WTC11 (cell line): ENCODE measurements at places on chromosomes 11 and 22. TPM values are rescaled to one million over a fixed set of nuclear protein-coding genes. Genes with fewer than 3 reads are reported as not detected.

DNA sequence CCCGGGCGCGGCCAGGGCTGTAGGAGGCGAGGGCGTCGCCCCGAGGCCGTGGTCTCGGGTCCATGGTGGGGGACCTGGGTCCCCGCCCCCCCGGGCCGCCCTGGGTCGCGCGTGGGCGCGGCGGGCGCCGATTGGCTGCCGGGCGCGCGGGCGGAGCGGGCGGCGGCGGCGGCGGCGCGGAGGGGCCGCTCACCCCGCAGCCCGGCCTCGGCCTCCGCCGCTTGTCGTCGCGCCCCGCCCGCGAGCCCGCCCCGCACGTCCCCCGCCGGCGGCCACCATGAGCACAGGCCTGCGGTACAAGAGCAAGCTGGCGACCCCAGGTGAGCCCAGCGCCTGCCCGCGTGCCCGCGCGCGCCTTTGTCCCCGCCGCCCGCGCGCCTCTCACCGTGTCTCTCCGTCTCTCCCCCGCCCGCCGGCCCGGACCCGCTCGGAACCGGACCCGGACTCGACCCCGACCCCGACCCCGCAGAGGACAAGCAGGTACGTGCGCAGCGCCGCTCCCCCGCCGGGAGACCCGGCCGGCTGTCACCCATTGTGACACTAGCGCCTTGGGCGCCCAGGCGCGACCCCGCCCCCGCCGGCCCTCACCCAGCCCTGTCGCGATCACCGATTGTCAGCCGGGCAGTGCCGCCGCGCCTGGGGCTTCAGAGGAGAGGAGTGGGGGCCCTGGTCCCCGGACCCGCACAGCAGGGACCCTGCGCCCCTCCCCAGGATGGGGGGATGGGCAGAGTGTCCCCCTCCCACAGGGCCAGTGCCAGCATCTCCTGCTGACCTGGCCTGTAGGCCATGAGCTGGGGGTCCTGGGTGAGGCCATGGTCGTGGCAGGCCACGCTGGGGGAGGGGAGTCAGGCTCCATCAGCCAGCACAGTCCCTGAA, at the start of gene SEPTIN5:
SEPTIN5 (plus strand) TSS at position 192 of the 876 bp plus-strand sequence; CDS start at position 278, 86 bp downstream.
- no peak for DNase-seq
- no peaks in the 10 kb centered on the region for H3K36me3 ChIP-seq
- H3K4me1 ChIP-seq: peaks cover 15% of the 10 kb centered on the region
- H3K4me3 ChIP-seq: peak within 1 kb of the TSS; percentile 68
- no peak within 1 kb of the TSS for H3K27ac ChIP-seq
- H3K27me3 ChIP-seq: peaks cover 54% of the 10 kb centered on the region

Gene DEFB131B
- not detected in 3 replicates for total RNA-seq

- H3K4me3 ChIP-seq: 0 out of 2 replicates have a peak overlapping the region, but pooled peaks have one; percentile 13
- H3K27ac ChIP-seq: no peak overlapping the region
- H3K4me1 ChIP-seq: peaks cover 9% of the 10 kb centered on the region
- DNase-seq: no peak
- H3K36me3 ChIP-seq: no peaks in the 10 kb centered on the region
- peaks cover 94% of the 10 kb centered on the region for H3K27me3 ChIP-seq
Measured at GRCh38 chr11:64062185-64063039, 26.7 kb downstream of the FLRT1 start.

DNA sequence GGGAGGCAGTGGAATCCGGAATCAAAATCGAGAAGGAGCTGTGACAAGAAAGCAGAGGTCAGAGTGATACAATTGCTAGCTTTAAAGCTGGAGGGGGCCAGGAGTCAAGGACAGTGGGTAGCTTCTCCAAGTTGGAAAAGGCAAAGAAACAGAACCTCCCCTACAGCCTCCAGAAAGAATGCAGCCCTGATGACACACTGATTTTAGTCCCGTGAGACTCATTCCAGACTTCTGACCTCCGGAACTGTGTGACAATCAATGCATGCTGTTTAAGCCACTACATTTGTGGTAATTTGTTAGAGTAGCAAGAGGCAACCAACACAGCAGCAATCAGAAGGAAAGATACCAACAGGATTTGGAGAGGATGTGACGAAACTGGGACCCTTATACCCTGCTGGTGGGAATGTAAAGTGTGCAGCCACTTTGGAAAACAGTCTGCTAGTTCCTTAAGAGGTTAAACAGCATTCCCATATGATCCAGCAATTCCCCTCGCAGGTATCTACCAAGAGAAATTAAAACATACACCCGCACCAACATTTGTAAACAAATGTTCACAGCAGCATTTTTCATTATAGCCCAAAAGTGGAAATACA, 66.7 kb downstream of the DSCAML1 start:
- no peak overlapping the region for H3K27ac ChIP-seq
- H3K4me1 ChIP-seq: peaks cover 42% of the 10 kb centered on the region
- peaks cover 12% of the 10 kb centered on the region for H3K27me3 ChIP-seq
- H3K36me3 ChIP-seq: no peaks in the 10 kb centered on the region
- DNase-seq: no peak
- H3K4me3 ChIP-seq: no peak overlapping the region

DNA sequence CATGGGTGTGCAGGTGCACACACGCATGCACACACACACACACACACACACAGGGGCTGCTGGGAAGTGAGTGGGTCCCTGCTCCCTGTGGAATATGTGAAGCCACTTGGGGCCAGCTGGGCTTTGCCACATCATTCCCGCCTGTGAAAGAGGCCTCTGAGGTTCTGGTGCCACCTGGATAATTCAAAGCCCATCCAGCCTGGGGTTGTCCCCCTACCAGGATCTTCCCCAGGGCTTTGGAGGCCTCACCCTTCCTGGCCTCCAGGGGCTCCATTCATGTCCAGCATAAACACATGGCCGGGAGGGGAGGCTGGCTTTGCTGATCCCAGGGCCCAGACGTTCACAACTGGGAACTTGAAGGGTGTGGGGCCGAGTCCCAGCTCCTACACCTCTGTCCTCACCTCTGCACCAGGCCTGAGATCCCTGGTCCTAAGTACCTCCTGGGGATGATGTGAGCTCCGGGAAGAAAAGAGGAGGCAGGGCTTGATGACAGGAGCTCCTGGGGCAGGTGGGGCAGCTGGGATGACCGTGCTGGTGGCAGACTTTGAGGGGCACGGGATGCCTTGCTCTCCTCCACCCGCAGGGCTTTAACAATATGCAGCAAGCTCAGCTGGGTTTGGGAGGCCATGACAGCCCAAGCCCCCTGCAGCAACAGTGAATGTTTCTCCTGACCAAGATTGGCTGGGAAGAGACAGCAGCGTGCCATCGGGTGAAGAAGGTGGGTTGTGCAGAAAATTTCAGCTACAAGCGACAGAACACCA, 14.2 kb downstream of the LINC01488 start:
- no peak overlapping the region for H3K27ac ChIP-seq
- no peaks in the 10 kb centered on the region for H3K4me1 ChIP-seq
- no peak overlapping the region for H3K4me3 ChIP-seq
- no peaks in the 10 kb centered on the region for H3K36me3 ChIP-seq
- H3K27me3 ChIP-seq: no peaks in the 10 kb centered on the region

Gene F2
- total RNA-seq: 0.50 to 0.82 TPM (median 0.73 TPM) in 3 replicates

DNA sequence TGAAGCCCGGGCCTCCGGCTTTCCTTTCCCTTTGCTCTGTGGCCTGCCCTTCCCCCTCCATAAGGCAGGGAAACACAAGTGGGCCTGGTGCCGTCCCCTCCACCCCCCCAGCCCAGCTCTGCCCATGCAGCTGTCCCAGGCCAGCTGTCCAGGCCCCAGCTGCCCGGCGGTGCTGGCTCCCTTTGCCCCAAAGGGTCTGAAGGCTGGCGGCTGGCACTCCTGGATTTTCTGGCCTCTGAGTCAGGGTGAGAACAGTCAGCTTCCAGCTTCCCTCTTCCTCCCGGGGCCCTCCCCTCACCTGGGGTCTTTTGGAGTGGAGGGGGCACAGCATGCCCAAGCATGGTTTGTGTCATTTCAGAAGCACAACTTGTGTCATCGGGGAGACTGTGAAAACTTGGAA, 27.8 kb downstream of the CD82 start:
- no peaks in the 10 kb centered on the region for H3K36me3 ChIP-seq
- no peaks in the 10 kb centered on the region for H3K27me3 ChIP-seq
- no peak overlapping the region for H3K4me3 ChIP-seq
- H3K27ac ChIP-seq: no peak overlapping the region
- H3K4me1 ChIP-seq: peaks cover 15% of the 10 kb centered on the region
- no peak for DNase-seq

GRCh38 chr11:133015457-133015856, 516.8 kb downstream of the OPCML start:
- H3K36me3 ChIP-seq: no peaks in the 10 kb centered on the region
- no peak overlapping the region for H3K27ac ChIP-seq
- no peak for DNase-seq

GRCh38 chr11:134331354-134332188, at the start of gene GLB1L2:
Gene GLB1L2 (plus strand): TSS chr11:134331988. CDS start chr11:134332062, 74 bp downstream.
- DNase-seq: peak; percentile 87
- H3K4me3 ChIP-seq: peak within 1 kb of the TSS; percentile 75
- H3K27ac ChIP-seq: no peak within 1 kb of the TSS
- no peaks in the 10 kb centered on the region for H3K36me3 ChIP-seq
- H3K27me3 ChIP-seq: peaks cover 46% of the 10 kb centered on the region
- H3K4me1 ChIP-seq: peaks cover 26% of the 10 kb centered on the region

Gene C11orf87
- 0.20 to 0.25 TPM (median 0.23 TPM) in 3 replicates for total RNA-seq

- no peaks in the 10 kb centered on the region for H3K27me3 ChIP-seq
- H3K36me3 ChIP-seq: no peaks in the 10 kb centered on the region
- H3K27ac ChIP-seq: no peak overlapping the region
- H3K4me1 ChIP-seq: peaks cover 12% of the 10 kb centered on the region
- H3K4me3 ChIP-seq: peak overlapping the region; percentile 41
Measured at GRCh38 chr22:39437791-39438704, 18.8 kb upstream of the MGAT3 start.

Gene RTN4R
- total RNA-seq: 23.0 to 27.0 TPM (median 25.0 TPM) in 3 replicates

DNA sequence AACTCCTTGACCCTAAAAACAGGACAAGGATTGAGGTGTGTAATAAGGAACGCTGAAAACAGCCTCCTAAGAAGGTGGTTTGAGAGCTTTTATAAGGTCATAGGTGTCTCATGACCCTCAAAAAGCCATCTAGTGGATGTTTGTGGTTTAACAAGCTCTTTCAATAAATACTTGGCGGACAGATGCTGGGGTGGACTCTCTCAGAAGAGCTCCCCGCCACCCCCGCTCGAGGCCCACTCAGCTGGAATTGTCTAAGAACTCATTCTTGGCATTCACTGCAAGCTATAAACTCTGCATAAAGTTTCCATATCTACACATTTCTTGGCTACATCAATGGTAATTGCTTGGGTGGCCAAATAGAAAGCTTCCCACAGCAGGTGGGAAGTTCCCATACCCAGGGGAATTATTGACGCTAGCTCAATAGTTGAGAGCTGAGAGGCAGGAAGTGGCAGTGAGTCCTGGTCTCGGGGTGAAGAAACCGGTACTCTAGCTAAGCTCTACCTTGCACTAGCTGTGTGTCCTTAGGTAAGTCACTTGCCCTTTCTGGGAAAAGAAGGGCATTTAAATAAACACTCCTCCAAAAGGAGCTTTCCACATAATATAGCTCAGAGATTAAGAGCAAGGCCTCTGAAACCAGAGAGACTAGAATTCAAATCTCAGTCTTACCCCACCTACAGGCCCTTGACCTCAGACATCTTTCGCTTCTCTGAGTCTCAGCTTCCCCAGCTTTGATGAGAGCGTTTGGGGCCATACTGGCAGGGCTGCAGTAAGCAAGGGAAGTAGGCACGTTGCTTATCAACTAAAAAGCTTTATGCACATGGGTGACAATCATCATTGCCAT, 6.4 kb downstream of the MS4A15 start:
- H3K27me3 ChIP-seq: peaks cover 18% of the 10 kb centered on the region
- H3K27ac ChIP-seq: no peak overlapping the region
- no peak for DNase-seq
- H3K36me3 ChIP-seq: no peaks in the 10 kb centered on the region
- H3K4me1 ChIP-seq: peaks cover 21% of the 10 kb centered on the region

- DNase-seq: no peak
- no peaks in the 10 kb centered on the region for H3K27me3 ChIP-seq
- H3K27ac ChIP-seq: no peak overlapping the region
- H3K4me1 ChIP-seq: peaks cover 26% of the 10 kb centered on the region
Measured at GRCh38 chr11:34827228-34827627, 89.0 kb downstream of the APIP start.

DNA sequence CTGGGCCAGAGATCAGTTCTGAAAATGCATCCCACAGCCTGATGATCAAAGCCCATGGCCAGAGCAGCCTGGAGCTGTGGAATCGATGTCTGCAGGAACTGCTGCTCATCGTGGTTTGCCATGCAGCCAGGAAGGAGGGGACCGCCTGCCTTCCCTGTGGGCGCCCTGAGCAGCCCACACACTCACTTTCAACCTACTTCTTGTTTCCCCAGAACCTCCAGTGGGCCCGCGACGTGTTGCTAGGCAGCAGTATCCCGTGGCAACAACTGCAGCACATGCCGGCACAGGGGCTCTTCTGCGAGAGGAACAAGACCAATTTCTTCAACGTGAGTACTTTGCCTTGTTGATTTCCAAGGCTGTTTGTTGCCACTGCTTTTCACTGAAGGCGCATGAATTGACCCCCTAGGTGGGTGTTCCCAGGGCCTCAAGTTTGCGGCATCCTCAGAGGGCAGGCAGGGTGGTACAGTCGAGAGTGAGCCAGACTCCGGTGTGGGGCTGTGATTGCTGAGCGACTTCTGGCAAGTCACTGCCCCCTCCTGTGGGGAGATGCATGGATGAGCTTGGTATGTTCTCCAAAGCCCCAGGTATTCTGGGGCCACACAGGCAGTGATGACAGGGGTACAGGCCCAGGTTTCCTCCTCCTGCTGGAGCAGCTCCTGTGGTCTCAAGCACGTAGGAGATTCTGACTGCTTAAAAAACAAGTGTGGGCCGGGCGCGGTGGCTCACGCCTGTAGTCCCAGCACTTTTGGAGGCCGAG, 47.0 kb upstream of the SUSD2 start:
- no peak for DNase-seq
- no peak overlapping the region for H3K27ac ChIP-seq
- H3K4me3 ChIP-seq: no peak overlapping the region

Gene FAM180B
- total RNA-seq: 0.16 to 0.28 TPM in 2 of 3 replicates, not detected in the other

Gene SLC17A6
- total RNA-seq: 0.11 to 0.24 TPM (median 0.14 TPM) in 3 replicates

Gene NAALADL1
- total RNA-seq: 4.5 to 6.1 TPM (median 5.9 TPM) in 3 replicates

Gene INCENP
- 125 to 158 TPM (median 126 TPM) in 3 replicates for total RNA-seq

- peaks cover 28% of the 10 kb centered on the region for H3K4me1 ChIP-seq
- no peak overlapping the region for H3K4me3 ChIP-seq
- H3K27ac ChIP-seq: no peak overlapping the region
Measured at GRCh38 chr11:66450560-66450959, 11.9 kb upstream of the MRPL11 start.

DNA sequence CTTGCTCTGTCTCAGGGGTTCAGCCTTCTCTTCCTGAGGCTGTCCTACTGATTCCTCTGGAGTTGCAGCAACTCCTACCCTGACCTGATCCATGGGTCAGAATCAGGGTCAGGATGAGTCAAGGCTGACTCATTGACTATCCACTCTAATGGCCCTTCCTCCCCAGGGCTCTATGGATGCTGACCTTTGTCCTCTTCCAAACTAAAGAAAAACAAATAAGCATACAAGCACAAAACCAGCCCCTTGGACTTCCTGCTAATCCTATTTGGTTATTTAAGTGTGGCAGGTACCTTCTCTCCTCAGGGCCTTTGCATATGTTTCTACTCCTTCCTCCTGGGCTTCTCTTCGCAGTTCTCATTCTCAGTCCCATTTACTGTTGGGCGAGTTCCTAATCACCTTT, 204.5 kb upstream of the NAV2 start:
- H3K4me3 ChIP-seq: no peak overlapping the region
- peaks cover 3% of the 10 kb centered on the region; the same call in 1 of the 2 replicates for H3K4me1 ChIP-seq
- no peaks in the 10 kb centered on the region for H3K36me3 ChIP-seq
- no peak overlapping the region for H3K27ac ChIP-seq
- H3K27me3 ChIP-seq: no peaks in the 10 kb centered on the region; the same call in 1 of the 2 replicates

GRCh38 chr22:26234296-26234695, 65.0 kb downstream of the SEZ6L start:
- DNase-seq: no peak
- no peaks in the 10 kb centered on the region for H3K4me1 ChIP-seq
- H3K27me3 ChIP-seq: peaks cover 5% of the 10 kb centered on the region
- H3K27ac ChIP-seq: no peak overlapping the region

Gene OR8G5
- total RNA-seq: not detected in 3 replicates
